ENCODE measurements at places on chromosomes 4 and X.
A peak's percentile ranks its signal among the peaks of the same experiment; 100 is the strongest.

- DNase-seq, result peak; percentile 76
These were observed 387.3 kb downstream of the SPRY1 start for GRCh38 chr4:123783921-123784320.

DNA sequence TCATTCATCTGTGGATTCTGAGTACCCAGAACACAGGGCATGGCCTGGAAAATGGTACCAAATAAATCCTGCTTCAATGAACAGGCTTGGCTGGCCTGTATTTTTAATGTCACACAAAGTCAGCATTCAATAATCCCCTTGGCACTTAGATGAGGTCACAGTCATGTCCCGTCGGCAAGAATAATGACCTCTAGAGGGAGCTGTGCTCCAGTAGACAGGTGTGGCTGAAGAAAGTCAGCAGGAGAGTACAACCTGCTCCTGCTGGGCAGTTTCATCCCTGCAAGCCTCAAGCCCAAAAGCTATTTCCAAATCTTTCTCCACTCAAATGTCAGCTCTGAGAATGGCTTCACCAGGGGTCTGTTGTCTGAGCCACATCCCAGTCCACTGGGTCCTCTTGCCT is 404.0 kb upstream of the F9 start:
- DNase-seq, result no peak

DNA sequence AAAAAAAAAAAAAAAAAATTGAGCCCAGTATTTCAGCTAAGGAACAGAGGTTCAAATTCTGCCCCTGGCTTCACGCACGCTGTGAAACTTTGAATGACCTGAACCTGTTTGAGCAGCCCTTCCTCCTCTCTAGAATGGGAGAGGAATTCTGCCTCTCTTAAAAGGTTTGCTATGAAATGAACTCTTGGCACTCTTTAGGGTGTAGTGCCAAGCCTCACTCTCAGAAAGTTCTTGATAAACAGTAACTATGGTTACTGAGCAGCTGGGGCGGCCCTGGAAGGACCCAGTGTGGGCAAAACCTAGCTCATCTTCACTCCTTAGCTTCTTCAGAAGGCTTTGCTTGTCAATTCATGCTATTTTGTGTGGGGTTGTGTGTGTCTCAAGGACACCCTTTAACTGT is 73.7 kb downstream of the GEMIN8 start:
- DNase-seq, result no peak

- peak; percentile 83 for DNase-seq
These were observed 95.2 kb downstream of the ATG4A start for GRCh38 chrX:108186811-108187210.

DNA sequence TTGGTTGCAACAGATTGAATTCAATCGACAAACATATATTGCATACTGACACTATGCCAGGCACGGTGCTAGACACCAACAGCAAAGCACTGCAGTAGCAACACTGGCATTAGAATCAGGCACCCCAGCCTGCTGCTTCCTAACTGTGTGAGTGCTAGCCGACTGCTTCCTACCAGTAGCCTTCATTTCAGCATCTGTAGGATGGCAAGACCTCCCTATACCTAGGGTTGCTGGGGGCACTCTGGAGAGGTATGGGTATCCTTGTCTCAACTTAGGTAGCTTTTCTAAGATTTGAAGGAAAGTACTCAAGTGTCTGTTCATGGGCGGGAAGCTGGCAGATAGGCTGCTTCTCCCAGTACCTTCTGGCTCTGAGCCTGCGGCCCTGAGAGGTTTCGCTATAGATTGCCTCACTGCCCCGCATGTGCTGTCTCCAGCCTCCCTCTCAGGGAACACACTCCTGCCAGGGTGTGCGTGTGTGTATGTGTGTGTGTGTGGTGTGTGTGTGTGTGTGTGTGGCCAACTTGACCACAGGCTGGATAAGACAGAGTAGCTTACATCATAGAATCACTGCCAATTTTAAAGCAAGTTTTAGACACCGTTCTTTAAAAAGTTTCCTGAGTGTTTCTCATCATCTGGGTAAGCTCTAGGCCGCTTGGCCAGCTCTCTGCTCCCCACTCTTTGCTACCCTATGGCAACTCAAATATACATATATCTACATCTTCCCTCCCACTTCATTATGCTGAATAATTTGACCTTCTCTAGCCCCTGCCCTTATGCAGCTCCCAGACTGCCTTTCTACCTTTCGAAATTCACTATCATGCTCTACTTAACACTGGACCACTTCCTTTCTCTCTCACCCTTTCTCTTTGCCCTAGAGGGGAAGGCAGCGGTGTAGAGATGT is 97.0 kb upstream of the PJA1 start:
- DNase-seq, result peak; percentile 29

- no peak for DNase-seq
These were observed 113.3 kb upstream of the C1GALT1C1 start for GRCh38 chrX:120742946-120743665.

DNA sequence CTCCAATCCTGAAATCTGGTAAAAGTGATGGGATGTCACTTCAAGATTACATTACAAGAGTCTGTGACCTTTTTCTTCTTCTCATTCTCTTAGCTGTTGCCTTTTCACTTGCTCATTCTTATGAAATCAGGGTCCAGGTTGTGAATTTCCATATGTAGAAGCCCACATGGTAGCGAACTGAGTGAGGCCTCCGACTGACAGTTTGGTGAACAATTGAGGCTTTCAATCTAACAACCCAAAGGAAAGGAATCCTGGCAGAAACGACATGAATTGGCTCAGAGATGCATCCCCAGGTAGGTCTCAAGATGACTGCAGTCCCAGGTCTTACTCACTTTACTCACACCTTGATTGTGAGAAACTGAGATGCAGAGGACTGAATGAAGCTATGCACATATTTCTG is 203.4 kb upstream of the FAT4 start:
- DNase-seq, result no peak

- no peak for DNase-seq
These were observed 348.9 kb downstream of the NKX6-1 start for GRCh38 chr4:84150177-84150576.

DNA sequence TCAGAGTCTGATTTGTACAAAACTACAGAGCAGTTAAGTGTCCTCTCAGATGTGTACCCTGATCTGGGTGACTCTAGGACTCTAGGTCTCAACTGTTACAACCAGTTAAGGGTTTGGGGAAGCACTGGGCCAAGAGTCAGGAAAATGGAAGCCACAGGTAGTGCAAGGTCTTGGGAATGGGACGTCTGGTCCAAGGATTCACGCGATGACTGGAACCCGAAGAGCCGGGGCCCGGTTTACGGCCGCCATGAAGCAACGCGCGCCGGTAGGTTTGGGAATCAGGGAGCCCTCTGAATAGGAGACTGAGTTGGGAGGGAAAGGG is 321 bp upstream of the HPRT1 start:
- no peak for DNase-seq

DNA sequence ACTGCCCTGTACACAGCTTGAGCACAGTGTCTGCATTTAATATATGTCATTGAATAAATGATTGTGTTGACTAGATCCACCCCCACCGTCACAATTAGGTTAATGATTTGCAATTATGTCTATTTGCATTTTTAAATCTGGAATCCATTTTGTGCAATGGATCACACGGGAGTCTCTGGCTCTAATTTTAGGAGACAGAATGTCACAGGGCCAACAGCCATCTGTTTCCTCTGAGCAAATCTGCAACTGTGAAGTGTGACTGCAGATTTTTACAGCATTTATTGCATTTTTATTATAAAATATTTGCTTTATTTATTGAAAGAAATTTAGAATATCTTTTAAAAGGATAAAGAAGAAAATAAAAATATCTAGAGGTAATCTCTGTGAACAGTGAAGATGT is 316.8 kb downstream of the HS3ST1 start:
- DNase-seq, result no peak

DNA sequence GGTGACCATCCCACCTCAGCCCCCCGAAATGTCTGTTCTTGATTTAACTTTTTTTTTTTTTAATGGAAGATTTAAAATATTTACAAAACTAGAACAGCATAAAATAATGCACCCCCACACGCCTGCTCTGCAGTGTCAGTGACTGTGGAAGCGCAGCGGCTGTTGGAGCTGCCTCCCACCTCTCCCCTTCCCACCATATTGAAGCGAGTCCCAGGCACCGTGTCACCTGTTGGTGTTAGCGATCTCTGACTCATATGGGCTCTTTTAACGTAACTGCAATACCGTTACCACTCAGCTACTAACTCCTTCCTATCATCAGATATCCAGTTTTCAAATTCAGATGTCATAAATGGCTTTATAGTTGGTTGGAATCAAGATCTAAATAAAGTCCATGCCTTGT is 17.1 kb upstream of the TADA2B start:
- no peak for DNase-seq

- DNase-seq, result no peak
These were observed 653 bp downstream of the HHIP start for GRCh38 chr4:144646523-144647094.

DNA sequence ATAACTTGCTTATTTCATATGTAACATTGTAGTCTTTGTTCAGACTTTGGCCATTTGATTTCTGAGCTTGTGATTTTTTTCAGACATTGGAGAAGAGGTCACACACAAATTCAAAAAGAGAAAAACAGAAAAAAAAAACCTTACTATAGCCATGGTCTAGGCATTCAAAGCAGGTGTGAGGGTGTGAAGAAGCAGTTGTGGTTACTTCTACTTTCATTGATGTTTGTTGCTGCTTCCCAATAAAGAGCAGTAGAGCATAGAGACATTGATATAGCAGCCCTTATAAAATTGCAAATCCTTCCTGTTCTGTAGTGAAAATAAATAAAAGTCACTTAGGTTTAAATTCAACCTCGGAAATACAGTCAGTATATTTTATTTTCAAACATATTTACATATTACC is 671.6 kb downstream of the GRXCR1 start:
- no peak for DNase-seq

DNA sequence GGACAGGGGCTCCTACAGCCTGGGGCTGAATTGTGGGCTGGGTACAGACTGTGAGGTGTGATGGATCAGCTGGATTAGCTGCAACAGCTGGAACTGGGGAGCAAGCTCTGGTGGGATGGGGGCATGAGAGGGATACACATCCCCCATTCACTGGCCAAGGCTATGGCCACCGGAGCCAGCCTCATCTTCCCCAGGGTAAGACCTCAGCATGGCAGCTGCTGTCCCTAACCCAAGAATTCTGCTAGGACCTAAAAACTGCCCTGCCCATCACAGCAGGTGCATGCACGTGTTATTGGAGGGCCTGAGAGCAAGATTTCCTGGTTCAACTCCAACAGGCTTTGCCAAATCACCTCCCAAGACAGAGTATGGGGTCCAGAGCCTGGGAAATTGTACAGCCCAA is 258.6 kb upstream of the AGTR2 start:
- no peak for DNase-seq

GRCh38 chr4:152109531-152110509 is 349.0 kb upstream of the GATB start:
- peak; percentile 17 for DNase-seq

DNA sequence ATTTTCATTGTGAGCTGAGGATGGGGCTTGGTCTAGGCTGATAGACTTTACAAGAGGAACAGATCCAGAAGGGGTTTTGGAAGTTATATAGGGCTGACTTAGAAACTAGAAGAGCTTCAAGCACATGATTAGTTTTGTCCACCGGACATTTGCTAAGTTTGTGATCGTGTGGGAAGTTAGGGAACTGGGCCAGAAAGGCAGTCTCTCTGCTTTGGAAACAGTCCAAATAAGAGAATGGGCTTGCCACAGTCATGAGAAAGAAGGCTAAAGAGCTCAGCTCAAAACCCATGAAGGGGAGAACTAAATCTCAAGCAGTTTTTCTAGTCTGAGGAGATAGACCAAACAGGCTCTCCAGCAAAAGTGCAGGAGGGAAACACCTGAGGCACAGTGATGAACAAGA is 67.8 kb downstream of the ZNF674 start:
- no peak for DNase-seq

DNA sequence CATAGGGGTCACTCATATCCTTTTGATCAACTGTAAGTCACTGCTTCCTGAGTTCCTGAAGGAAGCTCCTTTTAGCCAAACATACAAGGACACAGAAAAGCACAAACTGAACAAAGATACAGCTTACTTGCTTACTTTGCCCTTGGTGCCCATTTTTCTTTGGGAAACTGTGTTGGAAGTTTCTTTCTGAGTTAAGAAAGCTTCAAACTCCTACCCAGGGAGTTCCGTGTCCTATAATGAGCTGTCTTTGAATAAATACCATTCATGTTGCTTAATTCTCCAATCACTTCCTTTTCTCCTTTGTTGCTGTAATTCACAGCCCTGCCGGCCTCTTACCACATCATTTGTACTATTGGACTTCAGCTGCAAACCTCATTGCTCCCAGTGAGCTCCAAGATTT is at the start of gene ADH4:
Gene ADH4, minus strand, starts transcription at position 228 of the 400 bp plus-strand sequence. Its CDS starts 75 bp downstream, at position 153.
- DNase-seq, result no peak

GRCh38 chr4:28010577-28011240 is 1150.1 kb downstream of the STIM2 start:
- DNase-seq, result peak; percentile 62

DNA sequence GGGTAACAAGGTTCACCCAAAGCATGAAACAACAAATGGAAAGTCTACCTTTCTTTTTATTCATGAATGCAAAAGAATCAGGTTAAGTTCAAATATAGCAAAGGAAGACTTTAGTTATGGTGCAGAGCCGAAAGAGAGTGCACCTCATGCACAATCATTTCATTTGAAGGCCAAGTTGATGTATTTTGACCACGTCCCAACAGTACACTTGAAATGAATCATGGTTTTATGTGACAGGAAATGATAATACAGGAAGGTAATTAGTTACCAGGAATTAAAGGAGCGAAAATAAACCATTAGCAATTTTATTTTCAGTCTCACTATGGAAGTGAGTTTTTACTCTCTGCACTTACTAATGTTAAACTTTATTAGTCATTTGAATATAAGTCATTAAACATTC is 281.2 kb upstream of the DIAPH2 start:
- no peak for DNase-seq

GRCh38 chrX:70253377-70254062 is 6.5 kb downstream of the P2RY4 start:
- peak; percentile 8 for DNase-seq

DNA sequence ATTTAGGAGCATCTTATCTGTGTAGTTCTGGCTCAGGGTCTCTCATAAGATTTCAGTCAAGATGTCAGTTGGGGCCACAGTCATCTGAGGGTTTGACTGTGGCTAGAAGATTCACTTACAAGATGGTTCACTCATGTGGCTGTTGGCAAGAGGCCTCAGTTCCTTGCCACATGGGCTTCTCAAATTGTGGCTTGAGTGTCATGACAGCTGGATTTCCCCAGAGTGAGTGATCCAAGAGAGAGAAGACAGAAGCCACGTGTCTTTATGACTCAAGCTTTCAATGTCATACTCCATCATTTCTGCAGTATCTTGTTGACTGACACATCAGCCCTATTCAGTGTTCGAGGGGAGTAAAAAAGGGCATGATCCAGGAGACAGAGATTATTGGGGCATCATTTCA is 131.3 kb upstream of the AP1S2 start:
- peak; percentile 22 for DNase-seq

GRCh38 chr4:7621252-7622035 is 186.7 kb upstream of the PSAPL1 start:
- no peak for DNase-seq

DNA sequence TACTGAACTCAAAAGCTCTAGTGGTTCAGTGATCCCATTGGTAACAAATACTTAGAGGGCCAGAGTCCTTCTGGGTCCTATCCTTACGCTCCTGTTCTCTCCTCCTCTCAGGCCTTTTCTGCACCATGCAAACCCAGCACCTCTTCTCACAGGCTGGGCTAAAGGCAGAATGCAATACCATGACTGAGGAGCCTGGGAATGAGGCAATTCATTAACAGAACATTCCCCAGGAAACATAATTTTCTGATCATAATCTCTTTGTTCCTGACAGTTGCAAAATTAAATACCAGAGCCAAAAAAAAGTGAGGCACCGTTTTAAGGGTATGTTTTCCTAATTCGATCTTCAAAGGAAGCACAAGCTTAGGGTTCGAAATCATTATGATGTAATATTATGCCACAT is 9.0 kb downstream of the SORBS2 start:
- DNase-seq, result no peak

GRCh38 chrX:70970482-70970995 is 39.6 kb upstream of the SLC7A3 start:
- DNase-seq, result peak; percentile 7
